ENCODE measurements at places on chromosomes 4 and X.

GRCh38 chrX:84216881-84217280 lies 28.9 kb upstream of the RPS6KA6 start:
- no peak for DNase-seq

GRCh38 chr4:8639021-8639420 lies 46.5 kb downstream of the CPZ start:
- DNase-seq: no peak

GRCh38 chr4:118351851-118352827 lies 664 bp downstream of the PRSS12 start:
- DNase-seq: peak; percentile 15

GRCh38 chr4:55125087-55125721 lies at the start of gene KDR:
Gene KDR, minus strand, starts transcription at chr4:55125595. Its CDS starts 302 bp downstream, at chr4:55125293.
- DNase-seq: no peak

DNA sequence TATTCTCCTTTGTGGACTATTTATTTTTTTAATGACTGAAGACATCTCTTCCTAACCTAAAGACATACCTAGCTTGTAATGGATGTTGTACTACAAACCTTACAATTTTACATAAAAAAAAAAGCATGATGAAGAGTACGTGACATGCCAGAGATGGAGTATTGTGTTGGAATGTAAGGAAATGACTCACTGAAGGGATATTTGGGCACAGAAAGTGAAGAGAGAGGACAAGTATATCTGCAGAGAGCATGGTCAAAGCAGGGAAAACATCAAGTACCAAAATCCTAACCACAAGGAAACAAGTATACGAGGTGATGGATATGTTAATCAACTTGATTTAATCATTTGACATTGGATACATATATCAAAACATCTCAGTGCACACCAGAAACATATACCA lies 1051.4 kb upstream of the PRKX start:
- no peak for DNase-seq

DNA sequence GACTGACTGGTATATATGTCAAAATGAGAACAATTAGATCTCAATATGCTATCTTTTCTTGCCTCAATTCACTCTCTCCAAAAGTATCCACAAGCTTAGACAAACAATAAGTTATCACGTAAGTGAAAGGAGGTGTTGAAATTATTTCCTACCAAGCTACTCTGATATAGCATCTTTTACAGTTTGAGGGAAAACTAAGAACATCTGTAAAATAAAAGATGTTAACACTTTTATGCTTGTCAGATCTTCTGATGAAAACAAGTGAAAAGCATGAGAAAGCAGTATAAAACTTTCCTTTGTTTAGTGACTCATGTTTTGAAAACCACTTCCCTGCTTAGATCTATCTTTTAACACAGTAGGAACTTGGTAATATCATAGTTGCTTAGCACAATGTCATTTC lies 8.4 kb upstream of the MAB21L2 start:
- no peak for DNase-seq

- peak; percentile 15 for DNase-seq
Observed at GRCh38 chrX:136159611-136160025, 12.3 kb downstream of the FHL1 start.

DNA sequence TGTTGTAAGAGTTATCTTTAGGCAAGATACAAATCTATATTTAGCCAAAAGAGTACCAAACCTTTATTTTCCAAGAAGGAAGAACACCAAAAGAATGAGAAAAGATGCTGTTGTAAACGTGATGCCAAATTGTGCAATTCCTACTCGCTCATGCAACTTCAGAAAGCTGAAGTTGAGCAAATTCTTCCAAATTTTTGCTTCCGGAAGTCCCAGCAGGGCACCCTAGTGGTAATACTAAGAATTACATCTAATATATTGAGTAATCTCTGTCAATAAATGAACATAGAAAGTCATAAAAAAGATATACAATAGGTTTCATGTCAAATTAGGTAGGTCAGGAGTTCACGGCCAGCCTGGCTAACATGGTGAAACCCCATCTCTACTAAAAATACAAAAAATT lies 36.0 kb upstream of the SMARCAD1 start:
- DNase-seq: no peak

DNA sequence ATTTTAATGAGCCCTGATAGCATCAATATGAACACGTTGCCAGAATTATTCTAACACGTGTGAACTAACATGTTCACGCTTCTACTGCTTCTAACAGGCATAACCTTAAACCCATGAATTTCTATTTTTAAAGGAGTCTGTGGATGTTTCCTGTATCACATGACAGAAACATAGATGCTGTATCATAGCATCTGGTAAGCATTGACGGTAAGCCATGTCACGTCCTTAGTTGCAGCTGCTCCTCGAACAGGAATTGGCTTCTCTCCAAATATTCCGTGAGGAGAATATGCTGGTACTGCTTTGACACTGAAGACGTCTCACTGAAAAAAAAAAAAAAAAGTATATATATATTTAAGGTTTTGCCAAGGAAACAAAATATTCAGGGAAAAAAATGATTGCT lies 105.1 kb upstream of the MXRA5 start:
- no peak for DNase-seq

DNA sequence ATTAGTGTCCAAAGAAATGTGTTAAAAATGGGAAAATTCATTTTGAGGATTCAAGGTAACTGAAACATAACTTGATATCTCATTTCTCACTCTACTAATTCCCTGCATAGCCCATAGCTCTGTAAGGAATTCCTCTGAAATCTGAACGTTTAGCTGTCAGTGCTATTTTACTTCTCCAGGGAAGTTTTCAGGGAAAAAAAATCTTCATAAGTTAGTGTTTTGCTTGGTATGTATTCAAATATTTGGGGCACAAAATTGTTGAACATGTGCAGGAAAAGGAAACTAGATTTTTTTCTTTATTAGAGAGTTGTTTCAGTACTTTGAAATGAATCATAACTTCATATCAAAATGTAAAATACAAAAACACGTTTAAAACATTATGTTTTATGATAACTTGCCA lies 891.4 kb downstream of the CENPC start:
- no peak for DNase-seq

GRCh38 chr4:87502580-87503238 lies 26.5 kb downstream of the SPARCL1 start:
- no peak for DNase-seq

GRCh38 chr4:76141241-76141640 lies 7.0 kb downstream of the NUP54 start:
- DNase-seq: no peak

DNA sequence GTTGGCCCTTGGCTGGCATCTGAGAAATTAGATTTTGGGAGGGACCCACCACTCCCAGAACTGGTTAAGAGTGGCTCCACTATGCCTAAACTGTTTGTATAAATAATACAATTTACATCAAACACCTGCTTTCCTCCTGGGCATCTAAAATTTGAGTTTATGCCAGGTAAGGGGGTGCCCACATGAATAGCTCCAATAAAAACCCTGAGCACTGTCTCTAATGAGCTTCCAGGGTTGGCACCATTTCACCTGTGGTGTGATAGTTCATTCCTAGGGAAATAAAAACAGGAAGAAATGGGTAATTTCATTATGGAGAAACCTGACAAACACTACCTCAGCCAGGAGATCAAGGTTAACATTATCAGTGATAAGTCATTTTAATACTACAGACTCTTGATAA lies 119.7 kb downstream of the FRYL start:
- no peak for DNase-seq

DNA sequence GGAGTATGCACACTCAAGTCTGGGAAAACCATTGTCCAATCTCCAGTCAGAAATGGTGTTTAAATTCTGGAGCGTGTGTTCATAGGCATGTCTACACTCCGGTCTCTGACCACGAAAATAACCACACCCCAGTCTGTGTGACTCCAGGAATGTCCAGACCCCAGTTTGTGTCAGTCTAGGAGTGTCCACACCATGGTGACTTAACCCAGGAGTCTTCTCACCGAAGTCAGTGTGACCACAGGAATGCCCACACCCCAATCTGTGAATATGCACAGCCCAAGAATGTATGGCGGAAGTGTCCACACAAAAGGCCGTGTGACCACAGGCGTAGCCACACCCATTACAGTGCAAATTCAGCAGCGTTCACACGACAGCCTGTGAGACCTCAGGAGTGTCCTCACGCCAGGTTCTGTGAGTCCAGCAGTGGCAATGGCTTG lies 11.4 kb downstream of the FTSJ1 start:
- DNase-seq: peak; percentile 50

- DNase-seq: no peak
Observed at GRCh38 chr4:128221586-128221985, 66.0 kb downstream of the PGRMC2 start.
